ENCODE measurements at places on chromosomes 3 and 15. TPM values are rescaled to one million over a fixed set of nuclear protein-coding genes. Genes with fewer than 3 reads are reported as not detected.

The GOLGA6B gene
- total RNA-seq, result 0.21 TPM

The P3H2 gene
- 33.1 TPM for total RNA-seq

The CASR gene
- not detected for total RNA-seq

The PLCH1 gene
- 3.1 TPM for total RNA-seq

The ZBTB11 gene
- 33.5 TPM for total RNA-seq

The EPHB3 gene
- 33.7 TPM for total RNA-seq

The GUCA1C gene
- total RNA-seq, result not detected

The C3orf22 gene
- not detected for total RNA-seq

The FBLN2 gene
- total RNA-seq, result 84.3 TPM

The DPPA4 gene
- 1.7 TPM for total RNA-seq

The SLC30A4 gene
- total RNA-seq, result 14.5 TPM

The LYZL4 gene
- not detected for total RNA-seq

The ARGFX gene
- not detected for total RNA-seq

The CPLX3 gene
- total RNA-seq, result not detected

The ECE2 gene
- total RNA-seq, result not detected

The BDH1 gene
- total RNA-seq, result 18.3 TPM

The CCR4 gene
- total RNA-seq, result not detected
